ENCODE measurements at places on chromosomes 2 and 18. TPM values are rescaled to one million over a fixed set of nuclear protein-coding genes. Genes with fewer than 3 reads are reported as not detected.

- no peak for DNase-seq
These were observed 45.5 kb upstream of the COL5A2 start for GRCh38 chr2:189225032-189225431.

DNA sequence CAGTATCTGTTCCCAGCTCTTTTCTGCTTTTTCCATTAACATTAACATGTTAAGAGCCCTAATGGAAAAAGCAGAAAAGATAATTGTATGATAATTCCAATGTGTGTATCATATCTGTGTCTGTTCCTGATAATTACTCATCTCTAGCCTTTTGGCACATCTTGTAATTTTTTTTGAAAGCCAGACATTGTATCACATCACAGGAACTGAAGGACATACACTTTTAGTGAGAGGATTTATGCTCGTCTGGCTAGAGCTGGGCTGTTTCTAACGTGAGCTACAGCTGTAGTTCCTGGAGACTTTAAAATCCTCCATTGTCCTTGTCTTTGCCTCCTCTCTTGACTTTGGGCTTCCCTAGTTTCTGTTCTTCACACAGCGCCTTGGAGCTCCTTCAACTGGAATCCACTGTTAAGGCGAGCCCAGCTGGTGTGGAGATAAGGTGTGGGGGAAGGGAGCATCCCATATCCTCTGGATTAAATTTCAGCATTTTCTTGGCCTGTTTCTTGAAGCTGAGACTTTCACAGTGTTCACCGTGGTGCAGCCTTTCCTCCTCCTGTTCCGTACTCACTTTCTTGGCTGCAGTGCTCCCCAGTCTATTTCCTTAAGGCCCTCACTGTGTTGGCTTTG, 211.5 kb downstream of the GALR1 start:
- DNase-seq, result no peak

DNA sequence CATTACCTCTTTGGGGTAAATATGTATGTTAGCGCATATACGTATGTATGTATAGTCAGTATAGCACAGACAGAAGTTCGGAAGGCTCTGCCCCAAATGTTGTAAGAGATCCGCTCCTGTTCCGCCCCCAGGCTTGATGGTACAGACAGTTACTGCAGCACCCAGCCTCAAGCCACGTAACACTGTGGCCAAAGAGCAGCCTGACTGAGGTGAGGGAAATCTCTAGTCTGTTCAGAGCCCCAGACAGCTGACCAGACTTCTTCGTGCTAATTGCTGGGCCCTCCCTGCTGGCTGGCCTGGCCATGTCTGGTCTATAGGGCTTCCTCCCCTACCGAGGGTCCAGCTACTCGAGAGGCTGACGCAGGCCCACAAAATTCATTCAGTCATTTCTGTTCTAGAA, 7.8 kb downstream of the CRACDL start:
- no peak for DNase-seq

DNA sequence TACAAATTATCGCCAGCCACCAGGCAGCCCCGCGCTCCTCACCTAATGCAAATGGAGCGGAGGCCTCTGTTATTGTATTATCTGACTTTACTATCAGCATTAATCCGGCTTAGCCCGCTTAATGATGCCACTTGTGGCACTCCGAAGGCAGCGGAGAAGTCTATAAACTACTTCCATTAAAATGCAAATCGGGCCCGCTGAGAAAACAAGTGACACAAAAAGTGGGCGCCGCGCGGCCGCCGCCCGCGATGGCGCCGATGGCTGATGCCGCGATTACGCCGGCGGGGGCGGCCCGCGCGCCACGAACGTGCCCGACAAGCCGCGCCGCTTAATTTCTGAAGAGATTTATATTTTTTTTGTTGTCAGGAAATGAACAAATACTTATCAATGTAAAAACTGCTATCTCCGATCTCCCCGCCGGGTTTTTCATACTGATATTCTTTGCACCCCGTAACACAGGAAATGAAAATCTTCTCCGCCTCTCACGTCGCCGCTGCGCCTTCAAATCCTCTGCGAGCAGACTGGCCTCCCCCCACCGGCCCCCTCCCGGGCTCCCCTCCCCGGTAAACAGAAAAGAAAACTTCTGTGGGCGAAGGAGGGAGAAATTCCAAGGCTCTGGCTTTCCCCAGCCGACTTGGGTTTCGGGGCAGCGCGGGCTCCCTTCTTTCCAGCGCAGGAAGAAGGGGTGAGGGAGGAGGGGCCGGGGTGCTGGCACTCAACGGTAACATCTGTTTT, 221.8 kb downstream of the INSIG2 start:
- peak; percentile 53 for DNase-seq

DNA sequence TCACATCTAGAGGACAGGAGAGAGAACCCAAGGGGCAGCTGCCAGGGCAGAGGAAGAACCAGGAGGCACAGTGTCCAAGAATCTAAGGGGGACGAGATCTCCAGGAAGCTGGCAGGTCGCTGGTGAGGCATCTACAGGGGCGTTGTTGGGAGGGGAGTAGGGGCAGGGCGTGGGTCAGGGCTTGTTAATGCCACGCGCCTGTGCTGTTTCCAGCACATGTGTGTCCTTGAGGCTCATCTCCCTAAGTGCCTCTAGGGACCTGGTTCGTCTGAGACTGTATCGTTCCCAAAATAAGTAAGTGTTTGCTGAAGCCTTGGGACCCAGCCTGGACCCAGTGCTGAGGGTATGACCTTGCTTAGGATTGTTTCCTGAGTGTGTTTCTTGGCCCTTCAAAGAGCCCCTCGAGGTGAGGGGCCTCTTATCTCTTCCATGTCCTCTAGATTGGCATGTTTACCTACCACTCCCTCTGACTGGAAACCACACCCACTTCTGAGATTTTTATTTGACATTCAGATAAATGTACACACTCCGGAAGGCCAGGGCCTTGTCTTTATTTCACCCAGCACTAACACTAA, 22.2 kb downstream of the HK2 start:
- no peak for DNase-seq

- no peak for DNase-seq
These were observed 16.8 kb upstream of the AGFG1 start for GRCh38 chr2:227455200-227455599.

DNA sequence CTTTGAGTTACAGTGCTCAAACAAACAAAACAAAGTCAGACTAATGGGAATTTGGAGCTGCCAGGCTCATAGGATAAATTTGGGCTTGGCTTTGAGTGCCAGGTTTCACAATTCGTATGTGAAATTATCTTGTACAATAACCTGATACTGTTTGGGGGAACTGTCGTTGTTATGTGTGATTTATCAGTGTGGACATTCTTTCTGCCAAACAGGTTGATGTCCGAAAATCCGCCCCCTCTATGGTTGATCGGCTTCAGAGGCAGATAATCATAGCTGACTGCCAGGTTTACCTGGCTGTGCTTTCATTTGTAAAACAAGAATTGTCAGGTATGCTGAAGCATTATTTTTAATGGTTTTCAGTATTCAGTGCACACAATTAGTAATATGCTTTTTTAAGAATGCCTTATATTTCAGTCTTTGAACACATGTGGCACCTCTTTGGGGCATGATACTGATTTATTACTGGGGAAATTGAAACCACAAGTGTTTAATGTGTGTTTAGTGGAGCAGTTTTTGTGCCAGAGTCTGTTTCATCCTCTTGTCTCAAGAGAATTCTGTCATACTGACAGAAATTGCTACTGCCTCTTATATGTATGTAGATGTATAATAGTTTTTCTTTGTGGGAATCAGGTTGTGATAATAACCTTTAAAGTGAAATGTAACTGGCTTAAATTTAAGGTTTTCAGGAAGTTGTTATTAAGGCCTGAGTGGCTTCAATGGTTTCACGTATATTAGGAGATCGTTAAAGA, 54.6 kb downstream of the TTC39C start:
- DNase-seq, result no peak

DNA sequence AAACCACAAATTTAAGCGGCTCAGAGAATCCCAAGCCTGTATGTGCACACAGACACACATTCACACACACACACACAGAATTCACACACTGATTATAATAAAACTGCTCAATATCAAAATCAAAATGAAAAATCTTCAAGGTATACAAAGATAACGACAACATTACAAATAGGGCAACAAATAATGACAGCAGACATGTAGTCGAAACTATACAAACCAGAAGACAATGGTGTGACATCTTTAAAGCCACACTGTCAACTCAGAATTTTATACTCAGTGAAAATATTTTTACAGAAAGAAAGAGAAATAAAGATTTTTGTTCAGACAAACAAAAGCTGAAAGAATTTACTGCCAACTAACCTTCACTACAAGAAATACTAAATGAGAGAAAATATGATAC, 333.4 kb downstream of the INSIG2 start:
- DNase-seq, result no peak

- DNase-seq, result no peak
These were observed 88.5 kb downstream of the CDH2 start for GRCh38 chr18:28088477-28088876.

DNA sequence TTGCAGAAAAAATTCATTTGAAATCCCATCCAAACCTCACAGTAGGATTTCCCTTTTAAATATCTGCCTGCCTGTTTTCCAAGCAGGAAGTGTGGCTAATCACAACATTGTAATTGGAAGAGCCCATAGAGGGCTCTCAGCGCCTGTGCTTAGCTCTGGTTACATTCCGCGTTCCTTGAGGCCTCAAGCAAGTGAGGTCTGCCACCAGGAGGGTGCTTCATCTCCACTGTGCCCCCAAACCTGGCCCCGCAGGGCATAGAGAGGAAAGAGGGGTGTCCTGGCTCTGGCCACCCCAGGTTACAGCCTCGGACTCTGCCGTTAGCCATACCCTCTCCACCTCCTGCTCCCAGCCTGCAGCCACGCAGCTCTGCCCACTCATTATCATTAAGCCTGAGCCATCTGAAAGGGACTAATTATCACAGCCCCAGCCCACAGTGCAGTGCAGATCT, 214.8 kb downstream of the SP3 start:
- peak; percentile 22 for DNase-seq

DNA sequence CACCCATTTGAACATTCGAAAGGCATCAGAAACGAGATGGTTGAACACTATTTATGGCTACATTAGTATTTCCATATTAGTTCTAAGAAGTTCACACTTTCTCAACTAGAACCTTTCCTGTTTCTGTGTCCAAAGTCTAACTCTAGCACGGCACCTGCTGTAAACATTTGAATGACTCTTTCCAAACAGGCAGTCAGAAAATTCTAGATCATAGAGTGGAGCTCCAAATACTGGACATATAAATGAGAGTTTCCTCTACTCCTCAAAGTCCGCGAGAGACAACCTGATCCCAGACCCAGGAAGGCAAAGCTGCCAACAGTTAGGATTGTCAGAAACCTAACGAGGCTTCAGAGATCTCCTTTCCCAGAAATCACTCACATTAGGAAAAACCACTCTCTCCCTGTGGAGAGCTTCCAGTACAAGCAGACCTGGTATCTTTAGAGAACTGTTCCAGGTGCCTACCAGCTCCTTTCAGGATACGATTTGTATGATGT, 10.6 kb downstream of the RND3 start:
- DNase-seq, result no peak

DNA sequence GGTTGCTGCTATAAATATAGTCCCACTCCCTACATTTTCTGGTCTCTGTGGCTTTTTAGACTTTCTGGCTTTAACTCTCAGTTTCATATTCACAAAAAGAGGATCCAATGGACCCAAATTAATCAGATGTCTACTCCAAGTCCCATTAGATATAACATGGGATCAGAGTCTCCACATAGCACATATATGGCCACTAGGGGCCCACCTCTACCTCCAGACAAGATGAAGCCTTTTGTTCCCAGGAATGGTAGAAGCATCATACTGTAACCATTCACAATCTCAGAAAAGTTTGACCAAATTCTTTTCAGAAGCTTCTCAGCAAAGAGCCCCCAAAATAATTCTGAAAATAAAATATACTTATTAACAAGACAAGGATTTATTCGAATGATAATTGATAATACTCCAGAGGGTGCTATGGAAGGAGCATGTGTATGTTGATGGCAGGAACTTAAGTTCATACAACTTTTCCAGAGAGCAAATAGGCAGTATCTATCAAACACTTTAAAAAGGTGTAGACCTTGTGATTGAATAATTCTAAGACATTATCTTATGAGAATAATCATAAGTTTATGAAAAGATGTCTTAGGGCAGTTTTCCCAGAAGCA, 382.3 kb upstream of the CRIM1 start:
- DNase-seq, result peak; percentile 23

The RTTN gene
- total RNA-seq, result 15.8 TPM

The CDH2 gene
- 162 TPM for total RNA-seq

The KCNG3 gene
- 0.13 TPM for total RNA-seq

The PROM2 gene
- total RNA-seq, result 0.62 TPM

The DNAJC5G gene
- total RNA-seq, result not detected
